ACHN (cell line): ENCODE measurements at places on chromosomes 4 and X.

DNA sequence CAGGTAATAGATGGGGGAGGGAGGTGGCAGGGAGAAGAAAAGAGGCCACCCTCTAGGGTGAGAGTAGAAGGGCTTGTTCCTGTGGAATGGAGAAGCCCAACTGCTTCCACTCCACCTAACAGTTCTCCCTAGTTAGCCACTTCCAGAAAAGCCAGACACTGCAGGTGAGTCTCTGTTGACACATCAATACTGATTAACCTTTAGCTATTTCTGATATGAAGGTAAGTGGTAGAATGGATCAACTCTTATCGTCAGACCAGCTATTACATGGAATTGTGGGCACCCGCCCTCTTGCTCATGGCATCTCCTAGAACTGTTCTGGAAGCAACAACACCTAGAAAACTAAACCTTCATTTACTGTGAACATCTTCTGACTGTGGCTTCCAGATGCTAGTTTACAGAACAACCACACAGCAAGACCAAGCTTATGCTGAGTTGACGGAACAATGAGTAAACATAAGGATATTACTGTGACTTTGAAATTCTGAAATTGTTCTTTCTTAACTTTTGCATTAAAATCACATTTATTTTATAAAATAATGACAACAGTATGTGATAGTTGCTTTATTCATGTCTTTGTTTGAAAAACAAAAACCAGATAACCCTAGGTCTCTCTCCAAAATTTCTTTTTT lies 44.7 kb downstream of the ANXA3 start:
- no peak for DNase-seq

DNA sequence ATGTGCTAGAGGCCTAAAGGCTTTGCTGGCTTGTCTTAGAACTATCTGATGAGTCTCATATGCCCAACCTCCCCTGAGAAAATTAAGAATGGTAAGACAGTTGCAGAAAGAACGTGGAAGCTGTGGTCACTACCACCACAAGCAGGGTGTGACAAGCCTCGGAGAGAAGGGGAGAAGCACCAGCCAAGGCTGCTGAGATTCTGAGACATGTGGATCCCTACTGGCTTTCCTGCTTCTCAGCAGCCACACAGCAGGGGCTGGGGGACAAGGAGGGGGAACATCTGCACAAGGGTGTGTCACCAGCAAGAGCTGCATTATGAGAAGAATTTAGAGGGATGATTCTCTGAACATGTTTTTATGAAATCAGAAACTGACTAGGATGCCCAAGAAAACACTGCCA lies 19.4 kb downstream of the TAPT1 start:
- no peak for DNase-seq

DNA sequence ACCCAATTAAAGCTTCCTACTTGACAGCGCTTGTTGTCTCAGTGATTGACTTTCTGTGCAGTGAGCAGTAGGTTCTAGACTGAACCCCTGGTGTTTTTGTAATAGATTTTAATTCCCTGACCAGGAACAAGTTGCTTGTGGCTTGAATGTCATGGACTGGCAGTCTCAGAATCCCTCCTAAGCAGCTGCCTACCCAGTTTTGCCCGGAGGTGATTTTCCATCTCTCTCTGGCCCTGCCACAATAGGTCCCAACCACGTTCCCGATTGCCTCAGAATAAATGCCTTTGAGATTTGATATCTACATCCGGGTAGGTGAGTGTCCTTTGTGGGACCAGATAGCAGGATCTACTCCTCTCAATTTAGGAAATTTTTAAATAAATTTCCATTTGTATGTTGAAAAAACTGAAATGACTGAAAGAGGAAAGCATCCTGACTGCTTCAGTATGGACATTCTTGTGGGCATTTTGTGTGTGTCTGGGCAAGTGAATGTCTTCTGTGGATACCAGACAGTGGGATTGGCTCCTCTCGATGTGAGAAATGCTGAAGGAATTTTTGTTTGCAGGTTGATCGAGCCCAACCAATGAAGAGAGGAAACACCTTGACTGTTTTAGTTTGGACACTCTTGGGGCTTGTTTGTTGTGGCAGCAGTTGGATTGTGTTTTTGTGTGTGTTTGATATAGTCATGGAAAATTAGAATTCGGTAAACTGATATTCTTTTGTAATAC lies 1607.4 kb downstream of the C4orf33 start:
- DNase-seq, result no peak

DNA sequence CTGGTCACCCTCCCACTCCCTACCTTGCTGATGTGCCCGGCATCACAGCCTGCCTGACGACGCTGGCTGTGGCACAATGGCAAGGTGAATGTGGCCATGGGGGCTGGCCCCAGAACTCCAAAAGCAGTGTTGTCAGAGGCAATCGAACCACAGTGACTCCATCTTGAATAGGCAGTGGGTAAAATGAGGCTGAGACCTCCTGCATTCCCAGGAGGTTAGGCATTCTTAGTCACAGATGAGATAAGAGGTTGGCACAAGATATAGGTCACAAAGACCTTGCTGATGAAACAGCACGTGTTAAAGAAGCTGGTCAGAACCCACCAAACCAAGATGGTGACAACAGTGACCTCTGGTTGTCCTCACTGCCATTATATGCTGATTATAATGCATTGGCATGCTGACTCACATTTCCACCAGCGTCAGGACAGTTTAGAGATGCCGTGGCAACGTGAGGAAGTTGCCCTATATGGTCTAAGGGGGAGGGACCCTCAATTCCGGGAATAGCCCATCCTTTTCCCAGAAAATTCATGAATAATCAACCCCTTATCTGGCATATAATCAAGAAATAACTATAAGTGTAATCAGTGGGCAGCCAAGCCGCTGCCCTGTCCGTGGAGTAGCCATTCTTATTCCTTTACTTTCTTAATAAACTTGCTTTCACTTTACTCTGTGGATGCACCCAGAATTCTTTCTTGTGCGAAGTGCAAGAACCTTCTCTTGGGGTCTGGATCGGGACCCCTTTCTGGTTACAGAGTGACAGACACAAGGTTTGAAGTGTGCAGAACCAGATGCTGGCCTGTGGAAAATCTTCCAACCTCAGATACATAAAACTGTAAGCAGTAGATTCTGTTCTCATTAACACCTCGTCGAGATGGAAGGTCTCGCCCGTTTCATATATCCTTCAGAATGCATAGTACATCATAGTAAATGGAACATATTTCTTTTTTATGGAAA lies 26.8 kb upstream of the CLDN24 start:
- DNase-seq, result peak; percentile 89

GRCh38 chr4:155668707-155669220 lies 2.1 kb downstream of the GUCY1A1 start:
- no peak for DNase-seq
